ENCODE measurements at places on chromosomes 4 and X.
A peak's percentile ranks its signal among the peaks of the same experiment; 100 is the strongest.

GRCh38 chr4:4506961-4507360 is 34.9 kb downstream of the STX18 start:
- DNase-seq: no peak

DNA sequence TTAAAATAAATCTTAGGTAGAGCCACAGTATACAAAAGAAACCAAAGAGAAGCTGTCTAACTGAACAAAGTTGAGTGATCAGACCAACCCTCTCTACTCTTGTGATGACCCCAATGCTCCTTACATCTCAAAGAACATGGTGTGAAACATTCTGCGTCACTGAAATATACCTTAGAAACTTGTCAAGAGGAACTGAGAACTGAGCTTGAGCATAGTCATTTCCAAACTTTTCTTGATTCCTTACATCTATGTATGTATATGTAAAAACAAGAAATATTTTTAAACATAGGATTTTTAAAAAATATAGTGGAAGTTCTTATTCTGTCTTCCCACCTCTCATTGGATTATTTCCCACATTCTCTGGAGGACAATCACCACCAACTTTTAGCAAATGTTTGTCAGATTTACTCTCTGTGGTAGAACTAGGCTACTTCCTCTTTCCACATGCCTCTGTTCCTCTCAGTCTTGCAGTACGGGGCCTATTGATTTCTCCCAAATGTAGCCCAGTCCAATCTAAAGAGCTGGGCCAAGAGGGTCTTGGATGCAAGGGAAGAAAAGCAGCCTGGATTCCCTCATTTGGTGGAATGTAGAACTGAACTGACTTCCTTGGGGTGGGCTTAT is 98.2 kb upstream of the HHIP start:
- no peak for DNase-seq

GRCh38 chr4:141133146-141133998 is at the start of gene RNF150:
RNF150 (minus strand) TSS chr4:141133469.
- peak; percentile 37 for DNase-seq

GRCh38 chr4:147683717-147684700 is at the start of gene PRMT9:
PRMT9 (minus strand) TSS chr4:147684163; CDS start chr4:147683987, 176 bp downstream.
- DNase-seq: peak; percentile 84

DNA sequence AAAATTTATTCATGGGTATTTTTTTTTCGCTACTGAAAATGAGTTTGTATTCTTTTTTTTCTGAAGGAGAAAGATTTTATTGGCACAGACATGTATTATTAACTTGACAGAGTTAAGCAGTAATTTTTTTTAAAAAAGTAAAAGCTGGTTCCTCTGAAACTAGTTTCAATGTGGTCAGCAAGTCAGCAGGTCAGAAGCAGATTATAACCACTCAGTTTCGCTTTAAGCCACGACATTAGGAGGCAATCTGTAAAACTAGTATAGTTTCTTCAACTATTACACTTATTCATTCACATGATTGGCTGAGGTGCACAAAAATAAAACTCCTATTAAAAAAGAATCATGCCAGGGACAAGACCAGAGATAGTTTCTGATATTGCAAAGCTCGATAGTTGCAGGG is 714.2 kb upstream of the PCDH7 start:
- no peak for DNase-seq

GRCh38 chr4:144185086-144185485 is 44.6 kb upstream of the GYPA start:
- DNase-seq: no peak
